ENCODE measurements at places on chromosomes 4 and X.

DNA sequence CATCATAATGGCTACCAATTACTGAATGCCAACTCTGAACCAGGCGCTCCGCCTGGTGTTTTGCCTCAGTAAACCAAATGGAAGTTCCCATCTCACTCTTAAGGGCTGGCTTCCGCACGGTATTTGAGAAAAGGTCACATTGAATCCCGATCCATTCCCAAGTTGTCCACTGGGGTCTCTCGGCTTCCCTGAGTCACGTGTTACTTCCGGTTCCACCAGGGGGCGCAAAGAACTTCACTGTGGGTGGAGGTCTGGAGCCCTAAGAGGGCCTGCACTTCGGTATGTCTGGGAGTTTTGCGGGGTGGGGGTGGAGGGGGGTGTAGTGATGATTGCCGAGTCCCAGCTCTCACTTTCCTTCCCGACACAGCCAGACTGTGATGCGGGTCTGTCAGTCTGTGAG lies 13.4 kb upstream of the NHS start:
- DNase-seq: no peak

- DNase-seq: no peak
Observed at GRCh38 chr4:180650273-180650672, 1592.9 kb upstream of the TENM3 start.

GRCh38 chr4:184011826-184012380 lies 106.8 kb downstream of the STOX2 start:
- DNase-seq: no peak

- DNase-seq: no peak
Observed at GRCh38 chrX:2712890-2713840, 22.1 kb downstream of the CD99 start.

DNA sequence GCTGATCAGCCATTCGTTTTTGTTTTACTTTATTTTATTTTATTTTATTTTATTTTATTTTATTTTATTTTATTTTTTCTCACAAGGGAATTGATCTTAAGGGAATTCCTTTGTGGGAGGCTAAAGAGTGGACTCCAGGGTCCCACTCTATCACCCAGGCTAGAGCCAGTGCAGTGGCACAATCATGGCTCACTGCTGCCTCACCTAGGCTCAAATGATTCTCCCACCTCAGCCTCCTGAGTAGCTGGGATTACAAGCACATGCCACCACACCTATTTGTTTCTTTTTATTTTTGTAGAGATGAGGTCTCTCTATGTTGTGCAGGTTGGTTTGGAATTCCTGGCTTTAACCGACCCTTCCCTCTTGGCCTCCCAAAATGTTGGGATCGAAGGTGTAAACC lies 17.5 kb upstream of the PABPC4L start:
- no peak for DNase-seq

- no peak for DNase-seq
Observed at GRCh38 chrX:84453351-84454246, 48.7 kb downstream of the HDX start.

GRCh38 chrX:121011254-121011653 lies 25.7 kb upstream of the CT47A1 start:
- no peak for DNase-seq

DNA sequence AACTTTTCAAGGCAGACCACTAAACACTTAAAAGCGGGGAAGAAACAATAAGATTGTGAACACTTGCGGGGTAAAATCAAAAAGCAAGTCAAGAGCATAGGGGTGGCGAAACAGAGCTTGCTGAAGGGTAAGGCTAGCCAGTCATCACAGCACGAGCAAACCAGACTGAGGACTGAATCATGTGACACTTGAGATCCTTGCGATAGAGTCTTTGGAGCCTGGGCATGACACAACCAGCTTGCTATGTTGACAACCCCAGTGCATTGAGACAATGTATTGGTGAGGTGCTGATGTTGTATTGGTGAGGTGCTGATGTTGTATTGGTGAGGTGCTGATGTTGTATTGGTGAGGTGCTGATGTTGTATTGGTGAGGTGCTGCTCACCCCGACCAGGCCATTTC lies 72.3 kb downstream of the SLIT2 start:
- DNase-seq: no peak

All from stimulated activated CD8-positive, alpha-beta memory T cell treated with anti-CD3 and anti-CD28 coated beads, Interleukin-15, amount 100 ng/mL, for 48 hours (primary cell).